ENCODE measurements at places on chromosomes 4 and X. TPM values are rescaled to one million over a fixed set of nuclear protein-coding genes. Genes with fewer than 3 reads are reported as not detected.

GRCh38 chr4:183905081-183905592 is at the start of gene STOX2:
STOX2 (plus strand) TSS chr4:183905307; CDS start chr4:183906791, 1,484 bp downstream.
- no peak for DNase-seq

DNA sequence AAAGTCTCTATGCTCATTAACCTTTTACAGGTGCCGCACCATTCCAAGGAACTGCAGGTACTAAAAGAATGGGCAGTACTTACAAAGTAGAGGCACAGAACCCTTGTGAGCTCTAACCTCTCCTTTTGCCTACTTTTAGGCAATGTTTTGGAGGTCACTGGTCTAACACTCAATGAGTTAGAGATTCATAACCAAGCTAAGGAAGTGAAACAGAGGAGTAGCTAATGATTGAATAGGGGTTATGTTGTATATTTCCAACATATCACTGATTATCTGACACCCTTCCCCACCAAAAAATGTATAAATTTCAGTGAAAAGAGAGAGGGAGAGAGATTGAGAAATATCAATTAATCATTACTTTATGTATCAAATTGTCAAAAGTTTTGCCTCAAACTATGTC is 269.3 kb downstream of the PCDH7 start:
- DNase-seq, result no peak

DNA sequence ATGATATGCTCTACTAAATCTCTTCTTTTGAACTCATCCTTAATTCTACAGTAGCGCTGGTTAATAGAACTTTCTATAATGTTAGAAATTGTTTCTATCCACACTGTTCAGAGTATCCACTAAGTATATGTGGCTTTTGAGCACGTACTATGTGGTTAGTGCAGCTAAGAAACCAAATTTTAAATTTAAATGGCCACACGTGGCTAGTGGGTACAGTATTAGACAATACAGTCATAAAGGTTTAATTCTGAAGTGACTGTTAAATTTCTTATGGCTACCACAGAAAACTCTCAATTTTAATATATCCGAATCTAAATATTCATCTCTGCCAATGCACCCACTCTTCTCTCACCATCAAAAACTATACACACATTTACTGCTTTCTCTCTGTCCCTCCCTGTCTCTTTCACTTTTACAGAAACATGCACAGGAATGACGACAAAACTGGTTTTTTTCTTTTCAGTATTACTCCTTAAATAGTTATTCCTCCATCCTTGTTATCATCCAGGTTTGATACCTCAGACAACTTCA is 583.9 kb downstream of the KCTD8 start:
- no peak for DNase-seq

RHOH gene
- polyA plus RNA-seq, result 0.33 TPM

- DNase-seq, result no peak
These were observed 540.5 kb upstream of the BOD1L1 start for GRCh38 chr4:14167876-14168510.

RRH gene
- polyA plus RNA-seq, result 0.28 TPM

- DNase-seq, result no peak
These were observed 47.2 kb downstream of the GRK4 start for GRCh38 chr4:3010577-3010976.

IL2 gene
- polyA plus RNA-seq, result not detected

- DNase-seq, result no peak
These were observed 352.2 kb upstream of the CPEB2 start for GRCh38 chr4:14650127-14650526.

DNA sequence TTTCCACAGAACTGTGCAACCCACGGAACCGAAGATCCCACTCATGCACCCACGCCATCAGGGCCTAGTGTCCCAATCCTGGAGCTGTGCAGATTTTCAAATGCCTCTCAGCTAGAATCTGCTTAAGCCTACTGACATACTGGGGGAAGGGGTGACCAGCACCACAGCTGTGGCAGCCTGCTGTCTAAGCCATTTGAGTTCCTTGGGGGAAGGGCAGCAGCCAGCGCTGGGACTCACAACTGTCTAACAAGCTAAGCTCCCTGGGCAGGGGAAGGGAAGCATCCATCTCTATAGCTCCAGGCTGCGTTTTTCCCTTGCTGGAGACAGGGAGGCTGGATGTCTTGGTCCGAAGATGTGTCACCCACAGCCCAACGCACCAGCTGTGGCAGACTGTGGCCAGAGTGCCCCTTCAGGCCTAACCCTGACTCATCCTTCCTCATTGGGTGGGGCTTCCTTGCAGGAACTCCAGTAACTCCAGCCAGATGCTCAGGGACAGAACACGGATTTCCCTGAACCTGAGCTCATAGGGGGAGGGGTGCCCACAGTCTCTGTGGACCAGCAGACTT is 194.8 kb downstream of the CHRDL1 start:
- DNase-seq, result no peak

GRCh38 chr4:169971456-169972015 is 54.7 kb downstream of the MFAP3L start:
- DNase-seq, result no peak

GRCh38 chr4:37157476-37158167 is 86.9 kb upstream of the NWD2 start:
- no peak for DNase-seq

DNA sequence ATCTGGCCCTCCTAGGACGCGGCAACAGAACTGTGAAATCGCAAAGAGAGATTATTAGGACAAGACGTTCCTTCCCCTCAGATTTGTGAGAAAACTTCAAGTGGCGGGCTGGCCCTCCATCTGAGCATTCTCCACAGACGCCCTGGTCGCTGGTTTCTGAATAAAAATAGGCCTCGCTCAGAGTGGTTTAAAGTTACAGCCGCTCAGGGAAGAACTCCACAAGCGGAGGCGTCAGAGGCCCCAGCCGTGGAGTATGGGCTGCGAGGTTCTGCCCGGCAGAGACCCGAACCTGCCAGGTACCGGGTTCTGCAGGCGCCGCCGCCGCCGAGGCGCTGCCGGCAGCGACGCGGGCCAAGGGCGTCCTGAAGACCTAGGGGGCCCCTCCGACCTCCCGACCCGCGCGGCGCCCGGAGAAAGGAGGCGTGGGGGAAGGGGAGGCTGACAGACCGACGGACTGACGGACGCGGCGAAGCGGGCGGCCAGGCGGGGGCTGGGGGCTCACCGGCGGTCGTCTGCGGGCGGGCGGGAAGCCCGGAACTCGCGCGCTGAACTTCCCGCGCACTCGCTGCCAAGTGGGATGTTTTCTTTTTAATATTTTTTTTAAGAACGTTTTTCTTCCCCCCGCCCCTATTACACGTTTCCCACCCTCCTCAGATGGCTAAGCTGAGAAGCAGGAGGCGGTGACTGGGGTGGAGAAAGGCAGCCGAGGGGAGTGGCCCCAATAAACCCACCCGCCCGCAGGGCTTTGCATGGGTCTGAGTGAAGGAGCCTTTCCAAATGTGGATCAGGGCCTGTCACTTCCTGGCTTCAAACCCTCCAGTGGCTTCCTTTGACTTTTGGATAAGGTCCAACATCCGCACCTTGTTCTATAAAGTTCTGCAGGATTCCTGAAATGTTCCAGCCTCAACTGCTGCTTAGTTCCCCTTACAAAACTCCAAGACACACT is at the start of gene PABPC4L:
TSS of gene PABPC4L (minus strand) at position 574 of the 946 bp plus-strand sequence. CDS start 770 bp downstream, outside the sequence.
- DNase-seq, result peak; percentile 74

DNA sequence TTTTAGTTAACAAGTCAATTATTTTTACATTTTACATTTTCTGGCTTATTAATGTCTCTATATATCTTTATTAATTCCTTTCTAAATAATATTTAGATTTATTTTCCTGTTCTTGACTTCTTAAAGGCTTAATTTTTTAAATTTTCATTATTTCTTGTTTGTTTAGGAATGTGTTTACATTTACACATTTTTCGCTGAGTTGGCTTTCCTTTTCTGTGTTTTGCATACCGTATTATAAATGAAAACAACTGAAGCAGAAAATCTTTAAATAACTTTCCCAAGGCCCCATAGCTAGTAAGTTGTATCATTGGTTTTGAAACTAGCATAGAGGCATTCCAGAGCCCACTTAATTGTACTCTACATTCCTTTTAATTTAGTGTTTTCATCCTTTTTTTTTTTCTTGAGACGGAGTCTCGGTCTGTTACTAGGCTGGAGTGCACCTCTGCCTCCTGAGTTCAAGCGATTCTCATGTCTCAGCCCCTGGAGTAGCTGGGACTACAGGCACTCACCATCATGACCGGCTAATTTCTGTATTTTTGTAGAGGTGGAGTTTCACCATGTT is 261.6 kb downstream of the IQCM start:
- no peak for DNase-seq

LDB2 gene
- polyA plus RNA-seq, result 36.6 TPM

- no peak for DNase-seq
These were observed 111.3 kb downstream of the SYNPO2 start for GRCh38 chr4:118999919-119000318.

DNA sequence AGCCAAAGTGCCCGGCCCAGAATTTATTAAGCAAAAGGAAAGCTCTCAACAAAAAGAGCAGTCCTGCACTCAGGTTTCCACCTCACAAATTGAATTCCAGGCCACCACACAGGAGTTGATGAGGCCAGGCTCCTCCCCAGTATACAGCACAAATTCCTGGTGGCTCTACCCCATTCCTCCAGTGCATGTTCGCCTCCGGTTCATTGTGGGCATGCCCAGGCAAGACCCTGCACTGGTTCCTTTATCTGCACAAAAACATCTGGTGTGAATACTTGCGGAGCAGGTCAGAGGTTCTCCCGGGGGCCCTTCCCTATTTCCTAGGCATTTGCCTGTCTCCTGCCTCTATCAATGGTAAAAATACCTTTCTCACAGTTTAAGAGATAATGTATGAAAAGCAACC is 195.2 kb upstream of the ANXA10 start:
- no peak for DNase-seq

CCDC110 gene
- polyA plus RNA-seq, result 1.4 TPM

DNA sequence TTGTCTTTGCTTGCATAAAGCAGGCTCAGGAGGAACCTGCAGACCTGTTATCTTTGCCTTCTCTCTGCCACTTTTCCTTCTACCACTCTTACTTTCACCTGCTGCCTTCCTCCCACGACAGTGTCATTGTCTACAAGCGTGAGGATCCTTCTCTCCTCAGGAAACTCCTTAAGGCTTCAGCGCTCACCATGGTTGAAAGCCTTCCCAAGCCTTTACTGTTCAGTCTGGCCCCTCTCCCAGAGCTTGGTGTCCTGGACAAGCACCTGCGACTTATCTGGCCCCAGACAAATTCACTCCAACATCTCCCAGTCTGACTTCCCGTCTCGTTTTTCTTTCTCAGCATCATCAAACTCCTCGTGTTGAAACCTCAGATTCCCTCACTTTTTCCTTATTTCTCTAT is 31.0 kb downstream of the CC2D2A start:
- no peak for DNase-seq

DNA sequence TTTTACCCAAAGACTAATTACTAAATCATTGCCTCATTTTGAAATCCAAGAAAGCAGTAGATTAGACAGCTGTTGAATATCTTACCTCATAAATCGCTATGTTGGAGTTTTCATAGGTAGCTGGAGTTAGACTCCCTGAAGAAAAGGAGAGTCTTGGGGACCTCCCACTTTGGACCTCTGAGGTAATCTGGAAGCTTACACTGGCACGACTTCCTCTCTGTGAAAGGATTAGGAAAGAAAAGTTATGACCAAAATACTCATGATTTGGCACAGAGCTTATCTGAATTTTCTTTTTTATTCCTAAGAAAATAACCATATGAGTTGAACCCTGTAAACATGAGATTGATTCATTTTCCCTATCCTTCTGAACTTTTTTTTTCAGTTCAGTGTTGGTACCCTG is 40.6 kb downstream of the GUCY2F start:
- DNase-seq, result no peak

NLGN3 gene
- polyA plus RNA-seq, result 2.9 TPM

LNX1 gene
- 4.2 TPM for polyA plus RNA-seq

- DNase-seq, result no peak
These were observed 356.0 kb upstream of the RASGEF1B start for GRCh38 chr4:81827577-81828202.

- no peak for DNase-seq
These were observed 38.6 kb downstream of the ALG13 start for GRCh38 chrX:111719426-111720210.

- DNase-seq, result no peak
These were observed 7.0 kb upstream of the ZNF827 start for GRCh38 chr4:145945431-145946155.

RADX gene
- 2.0 TPM for polyA plus RNA-seq

DNA sequence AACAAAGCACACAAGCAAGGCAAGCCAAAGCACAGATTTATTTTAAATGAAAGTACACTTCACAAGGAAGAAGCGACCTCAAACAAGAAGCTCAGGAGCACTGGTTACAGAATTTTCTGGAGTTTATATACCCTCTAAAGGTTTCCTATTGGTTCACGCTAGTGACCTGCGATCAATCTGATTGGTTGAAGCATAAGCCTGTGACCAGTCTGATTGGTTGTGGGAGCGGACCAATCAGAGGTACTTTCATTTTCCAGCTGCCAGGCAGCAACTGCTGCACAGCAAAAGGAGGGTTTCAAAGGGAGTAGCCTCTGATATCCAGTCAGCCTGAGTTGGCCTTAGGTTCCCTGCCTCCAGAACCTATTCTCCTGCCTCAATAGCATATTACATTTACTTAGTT is 4.6 kb upstream of the AREG start:
- DNase-seq, result no peak

- no peak for DNase-seq
These were observed 8.3 kb downstream of the NDP start for GRCh38 chrX:43964936-43965335.

DNA sequence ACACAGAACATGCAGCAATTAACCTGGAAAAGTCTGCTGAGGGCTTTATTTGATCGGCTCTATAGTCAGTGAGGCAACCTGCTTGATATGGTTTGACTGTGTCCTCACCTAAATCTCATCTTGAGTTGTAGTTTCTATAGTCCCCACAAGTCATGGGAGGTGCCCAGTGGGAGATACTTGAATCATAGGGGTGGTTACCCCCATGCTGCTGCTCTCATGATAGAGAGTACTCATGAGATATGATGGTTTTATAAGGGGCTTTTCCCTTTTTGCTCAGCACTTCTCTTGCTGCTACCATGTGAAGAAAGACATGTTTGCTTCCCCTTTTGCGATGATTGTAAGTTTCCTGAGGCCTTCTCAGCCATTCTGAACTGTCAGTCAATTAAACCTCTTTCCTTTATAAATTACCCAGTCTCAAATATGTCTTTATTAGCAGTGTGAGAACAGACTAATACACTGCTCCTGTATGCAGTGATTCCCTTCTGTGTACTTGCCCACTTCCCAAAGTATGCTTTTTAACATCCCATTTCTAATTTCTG is 78.2 kb downstream of the NPFFR2 start:
- no peak for DNase-seq

GRCh38 chr4:159655547-159655946 is 552.7 kb downstream of the RAPGEF2 start:
- DNase-seq, result no peak

CFP gene
- polyA plus RNA-seq, result 3.0 TPM

AP1S2 gene
- polyA plus RNA-seq, result 38.9 TPM

MAGEA12 gene
- not detected for polyA plus RNA-seq

GRCh38 chrX:110584083-110584482 is 211.5 kb downstream of the CHRDL1 start:
- DNase-seq, result no peak

DNA sequence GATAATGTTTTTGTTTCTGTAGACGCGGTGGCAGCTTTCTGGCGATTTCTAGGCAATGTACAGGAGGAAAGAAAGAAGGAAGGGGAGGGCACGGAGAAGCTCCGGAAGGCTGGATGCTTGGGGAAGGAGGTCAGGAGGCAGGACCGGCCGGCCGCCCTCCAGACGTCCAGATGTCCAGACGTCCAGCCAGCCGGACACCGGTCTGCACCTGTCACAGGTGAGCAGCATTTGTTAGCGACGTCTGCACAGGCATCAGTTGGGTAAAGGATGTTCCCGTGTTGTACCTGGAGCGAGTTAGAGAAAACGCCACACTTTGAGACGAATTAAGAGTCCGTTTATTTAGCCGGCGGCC is 90.0 kb upstream of the PPP2R3B start:
- DNase-seq, result no peak

MAGED4B gene
- 29.7 TPM for polyA plus RNA-seq

AFP gene
- polyA plus RNA-seq, result not detected

HAND2 gene
- polyA plus RNA-seq, result 0.10 TPM

RBM46 gene
- polyA plus RNA-seq, result not detected

Data from forelimb muscle (tissue), 1 donor.